Stimulated activated CD8-positive, alpha-beta memory T cell treated with anti-CD3 and anti-CD28 coated beads, Interleukin-15, amount 100 ng/mL, for 24 hours (primary cell): ENCODE measurements at places on chromosomes 6 and 20.

- DNase-seq, result no peak
Measured at GRCh38 chr6:17721671-17722070, 14.9 kb upstream of the NUP153 start.

DNA sequence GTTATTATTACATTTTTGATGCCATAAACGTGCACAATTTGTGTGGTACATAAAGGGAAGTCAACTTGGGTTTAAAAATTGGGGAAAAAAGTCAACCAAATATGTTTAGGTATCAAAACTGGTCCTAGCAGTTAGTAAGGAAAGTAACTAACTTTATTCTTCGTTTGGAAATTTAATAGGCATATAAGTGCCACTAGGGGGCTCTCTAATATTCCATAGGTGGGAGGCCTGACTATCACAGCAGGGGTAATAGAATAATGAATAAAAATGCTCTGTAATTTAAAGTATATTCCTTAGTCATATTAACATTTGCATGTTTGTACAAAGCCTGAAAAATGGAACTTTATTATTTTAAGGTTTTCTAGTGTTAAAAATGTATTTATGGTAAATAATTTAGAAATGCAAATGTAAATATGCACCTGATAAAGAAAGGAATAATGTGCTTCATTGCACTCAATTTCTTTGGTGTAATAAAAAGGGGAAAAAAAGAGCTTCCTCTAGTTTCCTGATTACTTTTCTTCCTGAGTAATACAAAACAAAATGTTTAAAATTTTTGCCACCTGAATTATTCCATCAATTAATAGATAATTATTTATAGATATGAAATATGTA, 125.7 kb upstream of the HDAC2 start:
- no peak for DNase-seq

- DNase-seq, result no peak
Measured at GRCh38 chr20:53844259-53844658, 226.1 kb downstream of the BCAS1 start.

- no peak for DNase-seq
Measured at GRCh38 chr6:148044921-148045320, 297.7 kb upstream of the SASH1 start.

DNA sequence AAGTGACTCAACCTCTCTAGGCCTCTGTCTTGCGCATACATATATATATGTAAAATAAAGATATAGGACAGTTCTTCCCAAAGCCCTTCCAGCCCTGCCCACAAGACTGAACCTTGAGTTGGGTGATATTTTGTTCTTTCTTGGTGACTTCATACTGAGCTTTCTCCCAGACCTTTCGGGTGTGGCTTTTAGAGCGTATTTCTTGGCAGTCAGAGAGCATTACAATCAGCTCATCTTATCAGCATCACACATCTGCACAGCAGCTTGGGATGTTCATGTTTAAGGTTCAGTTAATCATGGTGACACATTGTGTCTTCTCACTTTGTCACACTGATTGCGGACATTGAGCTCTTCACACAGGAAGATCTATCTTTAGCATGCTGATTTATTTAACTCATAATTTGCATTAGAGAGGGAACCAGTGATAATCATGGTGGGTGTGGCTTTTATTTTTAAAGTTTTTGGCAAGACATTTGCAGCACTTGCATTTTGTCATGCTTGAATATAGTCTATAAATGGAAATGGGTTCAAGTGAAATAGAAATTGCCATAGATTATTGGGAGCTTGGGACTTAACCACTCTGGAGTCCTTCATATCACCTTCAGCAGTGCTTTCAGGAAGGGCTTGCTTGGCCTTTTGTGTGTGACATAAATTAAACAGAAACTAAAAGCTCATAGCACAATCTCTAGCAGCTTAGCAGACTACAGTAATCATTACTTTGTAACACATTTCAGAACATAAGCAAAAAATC, 8.3 kb downstream of the KIF3B start:
- no peak for DNase-seq

DNA sequence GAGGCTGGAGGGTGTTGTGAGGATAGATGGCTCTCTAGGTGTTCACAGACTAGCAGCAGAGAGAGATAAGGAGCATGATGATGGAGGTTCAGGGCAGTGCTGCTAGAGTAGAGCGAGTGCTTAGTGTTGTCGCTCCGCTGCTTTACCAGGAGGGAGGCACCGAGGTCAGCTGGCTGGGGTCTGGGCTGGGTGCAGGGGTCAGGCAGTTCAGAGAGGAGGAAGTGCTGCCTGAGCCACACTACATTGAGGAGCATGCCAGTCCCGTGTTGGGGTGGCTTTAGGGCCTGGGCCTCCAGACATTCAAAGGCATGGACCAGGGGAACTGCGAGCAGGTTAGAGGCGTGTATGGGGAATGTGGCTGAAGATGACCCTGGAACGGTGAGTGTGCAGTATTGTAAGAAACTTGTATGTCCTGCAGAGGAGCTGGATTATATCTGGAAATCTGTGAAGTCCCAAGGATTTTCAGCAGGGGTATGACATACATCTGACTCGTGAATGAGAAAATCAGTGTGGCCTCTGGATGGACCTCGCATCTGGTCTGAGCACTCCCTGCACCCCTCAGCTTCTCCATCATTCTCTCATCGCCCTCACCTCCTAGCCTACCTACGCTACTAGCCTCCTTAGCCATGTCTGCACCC, 66.9 kb downstream of the IGF2R start:
- DNase-seq, result no peak

DNA sequence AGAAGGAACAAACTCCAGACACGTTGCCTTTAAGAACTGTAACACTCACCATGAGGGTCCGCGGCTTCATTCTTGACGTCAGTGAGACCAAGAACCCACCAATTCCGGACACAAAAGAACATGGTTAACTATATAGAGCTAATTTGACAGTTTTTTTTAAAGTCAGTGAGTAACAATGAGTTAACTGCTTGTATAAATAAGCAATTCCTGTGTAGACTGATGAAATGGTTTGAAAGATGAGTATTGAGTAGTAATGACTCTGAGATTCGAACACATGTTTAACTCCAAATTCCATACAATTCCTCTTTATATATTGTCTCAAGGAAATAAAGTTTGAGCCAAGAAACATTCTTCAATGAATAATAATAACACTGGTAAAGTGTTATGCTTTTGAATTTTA, 478.0 kb downstream of the MMUT start:
- DNase-seq, result no peak

DNA sequence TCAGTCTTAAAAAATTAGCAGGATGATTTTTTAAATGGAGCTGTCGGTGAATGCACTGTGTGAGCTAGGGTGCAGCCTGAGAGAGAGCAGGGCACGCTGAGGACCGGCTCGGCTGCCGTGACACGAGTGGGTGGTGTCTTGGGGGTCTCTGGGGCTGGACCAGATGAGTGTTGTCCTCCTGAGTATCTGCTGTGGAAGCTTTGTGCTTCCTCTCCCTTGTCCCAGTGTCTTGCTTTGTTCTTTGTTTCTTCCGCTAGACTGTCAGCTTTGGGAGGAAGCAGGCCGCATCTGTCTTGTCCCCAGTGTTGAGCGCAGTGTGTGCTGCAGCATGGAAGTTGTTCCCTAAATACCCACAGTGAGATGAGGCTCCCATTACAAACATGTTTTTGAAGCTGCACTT, 89.4 kb downstream of the RTN4IP1 start:
- DNase-seq, result no peak

DNA sequence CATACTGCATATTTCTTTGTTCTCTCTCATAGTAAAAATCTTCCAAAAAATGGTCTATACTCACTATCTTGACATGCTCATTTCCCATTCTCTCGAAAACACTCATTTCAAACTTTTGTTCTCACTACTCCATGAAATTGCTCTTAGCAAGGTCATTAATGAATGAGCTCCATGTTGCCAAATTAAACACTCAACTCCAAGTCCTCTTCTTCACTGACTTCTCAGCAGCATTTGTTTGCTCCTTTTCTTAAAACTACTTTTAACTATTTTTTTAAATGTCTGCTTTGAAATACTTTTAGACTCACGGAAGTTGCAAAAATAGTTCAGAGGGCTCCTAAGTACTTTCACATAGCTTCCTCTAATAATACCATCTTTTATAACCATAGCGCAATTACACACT, 274.0 kb upstream of the PREP start:
- DNase-seq, result no peak

GRCh38 chr20:5749952-5750779, at the start of gene SHLD1:
SHLD1 (plus strand) TSS chr20:5750401; CDS start chr20:5772866, 22,465 bp downstream.
- peak; percentile 44 for DNase-seq

DNA sequence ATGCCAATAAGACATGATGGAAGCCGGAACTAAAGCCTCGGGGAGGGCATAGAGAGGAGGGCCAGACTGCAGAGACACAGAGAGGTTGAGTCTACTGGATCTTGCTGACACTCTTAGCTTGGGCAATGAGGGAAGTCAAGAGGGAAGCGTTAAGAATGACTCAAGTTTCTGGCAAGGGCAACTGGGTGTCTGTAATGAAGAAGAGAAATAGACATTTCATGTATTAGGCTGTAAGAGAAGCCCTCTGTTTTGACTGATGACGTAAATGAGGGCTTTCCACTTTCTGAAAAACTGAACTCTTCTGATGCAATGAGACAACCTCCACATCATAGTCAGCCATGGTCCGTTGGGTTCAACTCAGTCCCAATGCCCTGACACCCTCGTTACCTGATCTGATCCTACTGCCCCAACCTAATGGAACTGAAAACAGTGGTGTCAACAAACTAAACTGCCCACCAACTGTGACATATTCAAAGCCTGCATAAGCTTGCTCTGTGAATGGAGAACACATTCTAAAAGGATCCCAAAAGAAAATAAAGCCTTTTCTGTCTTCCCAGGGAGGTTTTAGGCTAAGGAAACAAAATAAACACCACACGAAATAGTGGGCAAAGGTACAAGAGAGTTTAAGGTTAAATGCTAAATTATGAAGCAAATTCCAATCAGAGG, 45.8 kb upstream of the PNRC1 start:
- no peak for DNase-seq

DNA sequence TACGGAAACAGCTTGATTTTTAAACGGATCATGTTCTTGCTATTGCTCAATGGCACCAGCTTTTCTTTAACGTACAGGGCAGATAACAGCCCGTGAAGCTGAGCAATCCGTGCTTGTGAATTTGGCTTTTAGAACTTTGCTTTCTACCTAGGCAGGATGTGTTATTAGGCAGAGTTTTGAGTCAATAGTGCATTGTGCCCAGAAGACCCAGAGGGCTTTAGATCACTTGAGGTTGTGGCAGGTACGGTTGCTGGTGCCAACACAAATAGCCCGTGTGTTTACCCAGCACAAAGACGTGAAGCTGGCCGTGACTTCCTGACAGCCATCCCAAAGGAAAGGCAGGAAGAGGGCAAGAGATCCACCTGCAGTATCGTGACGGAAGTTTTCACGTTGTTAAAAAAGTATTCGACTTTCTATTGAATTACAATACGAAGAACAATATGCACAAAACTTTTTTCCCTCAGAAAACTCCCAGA, 117.4 kb upstream of the FRMD1 start:
- no peak for DNase-seq

- DNase-seq, result no peak
Measured at GRCh38 chr20:15848126-15848525, 725.1 kb downstream of the KIF16B start.

DNA sequence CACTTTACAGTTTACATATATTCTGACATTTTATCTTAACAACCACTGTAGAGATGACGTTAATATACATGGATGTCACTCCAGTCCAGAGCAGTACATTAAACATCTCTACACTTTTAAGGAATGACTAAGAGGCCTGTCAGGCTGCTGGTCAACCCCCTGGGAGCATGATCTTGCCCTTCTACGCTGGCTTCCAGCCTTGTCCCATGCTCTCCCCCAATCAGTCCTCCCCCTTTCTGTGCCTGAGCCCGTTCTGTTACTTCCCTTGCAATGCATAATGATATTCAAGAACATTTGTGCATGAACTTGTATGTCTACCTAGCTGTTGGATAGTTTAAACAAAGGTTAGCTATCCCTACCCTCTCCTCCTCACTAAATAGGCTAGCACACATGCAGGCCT, 40.5 kb upstream of the PLCB4 start:
- DNase-seq, result no peak

- DNase-seq, result no peak
Measured at GRCh38 chr20:52150440-52151258, 40.9 kb downstream of the ZFP64 start.

GRCh38 chr6:33014841-33015634, 5.6 kb upstream of the HLA-DOA start:
- no peak for DNase-seq

DNA sequence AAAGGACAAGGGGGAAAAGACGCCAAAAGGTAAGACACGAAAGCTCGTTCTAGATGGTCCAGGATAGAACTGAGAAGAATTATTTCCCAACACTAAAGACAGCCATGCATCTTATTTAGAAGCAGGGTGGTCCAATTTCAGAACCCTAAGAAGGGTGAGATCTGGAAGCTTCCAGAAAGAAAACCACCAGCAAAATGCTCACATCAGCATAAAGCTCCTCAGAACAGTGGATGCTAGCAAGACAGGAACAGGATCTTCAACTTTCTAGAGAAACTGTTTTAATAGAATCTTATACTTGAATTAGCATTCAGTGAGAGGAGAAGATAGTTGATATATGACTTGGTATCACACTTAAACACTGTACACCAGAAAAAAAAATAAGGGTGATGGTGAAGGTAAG, 101.5 kb downstream of the ZFP64 start:
- no peak for DNase-seq

GRCh38 chr6:100986921-100987320, 105.8 kb upstream of the ASCC3 start:
- DNase-seq, result no peak

DNA sequence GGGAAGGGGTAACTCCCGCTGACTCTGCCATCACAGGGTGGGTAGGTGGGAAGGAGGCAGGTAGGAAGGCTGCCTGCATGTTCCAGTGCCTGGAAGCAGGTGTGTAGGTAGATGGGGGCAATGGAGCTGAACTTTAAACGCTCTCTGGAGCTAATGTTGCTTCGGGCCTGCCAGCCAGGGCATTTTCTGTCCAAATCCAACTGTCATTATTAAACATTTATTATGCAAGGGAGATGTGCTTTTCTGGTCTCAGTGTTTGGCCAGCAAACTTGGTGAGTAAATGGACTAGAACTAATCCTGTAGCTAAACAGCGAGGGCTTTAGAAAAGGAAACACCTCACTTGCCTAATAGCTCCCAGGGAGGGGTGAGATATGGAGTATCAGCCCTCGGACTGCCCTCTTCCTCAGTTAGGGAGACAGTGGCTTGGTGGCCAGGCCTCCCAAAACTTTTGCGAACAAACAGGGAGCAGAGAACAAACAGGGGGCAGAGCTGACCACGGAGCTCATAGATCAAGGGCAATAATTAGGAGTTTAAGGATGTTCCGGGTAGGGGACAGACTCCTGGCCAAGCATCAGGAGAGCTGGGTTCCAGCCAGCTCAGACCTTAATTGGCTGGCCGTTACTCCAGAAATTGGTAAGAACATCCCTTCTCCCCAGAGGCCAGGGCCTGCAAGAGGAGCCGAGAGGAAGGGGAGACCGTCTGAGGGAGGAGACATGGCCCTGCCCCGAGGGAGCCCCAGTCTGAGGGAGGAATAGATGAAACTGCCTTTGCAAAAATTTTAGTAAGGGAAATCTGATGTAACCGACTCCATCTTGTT, 131.1 kb downstream of the VEGFA start:
- DNase-seq, result no peak

DNA sequence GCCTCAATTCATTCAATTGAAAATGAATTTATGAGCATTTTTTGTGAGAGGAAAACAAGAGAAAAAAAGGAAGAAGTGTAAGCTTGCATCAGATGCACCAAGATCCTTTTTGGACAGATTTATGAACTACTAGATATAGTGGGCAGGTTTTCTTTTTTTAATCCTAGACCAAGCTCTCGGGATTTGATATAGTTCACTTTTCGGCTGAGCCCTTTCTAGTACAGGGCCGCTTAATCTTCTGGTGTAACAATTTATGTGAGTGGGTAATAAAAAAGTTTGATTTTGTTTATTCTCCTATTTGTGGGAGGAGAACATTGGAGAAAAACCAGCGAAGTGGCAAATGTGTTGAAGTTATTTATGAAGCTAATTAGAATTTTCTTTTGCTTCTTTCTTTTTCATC, 538.0 kb downstream of the UTRN start:
- no peak for DNase-seq
